ENCODE measurements at places on chromosomes 12 and 14.

DNA sequence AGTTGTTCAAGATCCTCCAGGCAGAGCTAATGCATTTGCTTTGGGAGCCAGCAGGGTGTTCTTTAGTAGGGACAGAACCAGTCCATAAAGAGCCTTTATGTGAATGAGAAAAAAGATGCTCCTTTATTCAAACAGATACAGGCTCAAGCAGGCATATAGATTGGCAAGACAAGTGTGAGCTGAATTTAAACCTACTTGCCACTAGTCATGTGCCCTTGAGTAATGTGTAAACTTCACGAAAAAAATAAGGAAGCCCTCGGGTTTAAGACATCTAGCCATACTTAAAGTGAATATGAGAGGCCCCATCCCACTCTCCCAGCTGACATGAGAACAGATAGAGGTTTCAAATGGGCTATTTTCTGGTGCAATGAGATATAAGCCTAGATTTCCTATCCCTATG, 43.1 kb upstream of the STRAP start:
- no peaks in the 10 kb centered on the region for H3K27me3 ChIP-seq
- H3K4me1 ChIP-seq = no peaks in the 10 kb centered on the region
- no peaks in the 10 kb centered on the region for H3K36me3 ChIP-seq

GRCh38 chr12:110281549-110282299, 677 bp downstream of the ATP2A2 start:
- peaks cover 50% of the 10 kb centered on the region for H3K4me1 ChIP-seq
- DNase-seq = peak; percentile 49
- H3K4me3 ChIP-seq = peak overlapping the region; percentile 90
- peak overlapping the region; percentile 87 for H3K27ac ChIP-seq
- H3K27me3 ChIP-seq = no peaks in the 10 kb centered on the region
- H3K36me3 ChIP-seq = peaks cover 34% of the 10 kb centered on the region

DNA sequence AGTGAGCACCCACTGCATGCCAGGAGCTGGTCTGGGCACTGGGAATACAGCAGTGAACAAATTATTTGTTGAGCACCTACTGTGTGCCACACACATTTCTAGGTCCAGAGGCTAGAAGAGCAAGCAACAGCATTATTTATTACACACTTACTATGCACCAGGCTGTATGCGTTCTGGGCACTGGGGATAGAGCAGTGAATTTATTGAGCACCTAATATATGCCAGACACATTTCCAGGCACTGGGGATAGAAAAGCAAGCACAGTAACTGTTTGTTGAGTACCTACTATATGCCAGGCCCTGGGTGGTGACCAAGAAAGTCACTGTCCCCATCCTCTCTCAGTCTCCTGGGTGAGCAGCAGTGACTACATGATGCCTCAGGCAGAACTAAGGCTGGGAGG, 107.5 kb upstream of the NCOR2 start:
- H3K27ac ChIP-seq = no peak overlapping the region
- no peak for DNase-seq
- H3K36me3 ChIP-seq = no peaks in the 10 kb centered on the region
- no peaks in the 10 kb centered on the region for H3K27me3 ChIP-seq
- no peaks in the 10 kb centered on the region for H3K4me1 ChIP-seq
- H3K4me3 ChIP-seq = no peak overlapping the region

- no peaks in the 10 kb centered on the region for H3K27me3 ChIP-seq
- H3K4me3 ChIP-seq = no peak overlapping the region
- DNase-seq = no peak
- no peak overlapping the region for H3K27ac ChIP-seq
- no peaks in the 10 kb centered on the region for H3K36me3 ChIP-seq
Measured at GRCh38 chr14:83151571-83151970, 1617.9 kb upstream of the SEL1L start.

DNA sequence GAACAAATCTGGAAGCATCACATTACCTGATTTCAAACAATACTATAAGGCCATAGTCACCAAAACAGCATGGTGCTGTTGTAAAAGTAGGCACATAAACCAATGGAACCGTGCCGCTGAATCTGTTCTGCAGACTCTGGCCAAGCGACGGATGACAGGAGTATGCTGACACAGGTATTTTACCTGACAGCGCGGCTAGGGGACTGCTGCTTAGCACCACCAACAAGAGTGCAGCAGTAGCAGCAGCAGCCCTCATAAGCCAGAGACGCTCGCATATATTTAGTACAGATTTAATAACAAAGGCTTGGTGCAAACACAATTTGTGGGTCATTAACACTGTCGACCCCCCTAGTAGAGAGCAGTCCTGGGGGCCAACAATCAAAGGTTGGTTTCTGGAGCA, 677.6 kb upstream of the LMO3 start:
- H3K27me3 ChIP-seq = no peaks in the 10 kb centered on the region
- no peaks in the 10 kb centered on the region for H3K4me1 ChIP-seq
- no peak for DNase-seq
- H3K27ac ChIP-seq = no peak overlapping the region
- H3K36me3 ChIP-seq = no peaks in the 10 kb centered on the region

All from activated naive CD4-positive, alpha-beta T cell treated with anti-CD3 and anti-CD28 coated beads for 36 hours (primary cell).